ENCODE measurements at places on chromosomes 4 and X.

DNA sequence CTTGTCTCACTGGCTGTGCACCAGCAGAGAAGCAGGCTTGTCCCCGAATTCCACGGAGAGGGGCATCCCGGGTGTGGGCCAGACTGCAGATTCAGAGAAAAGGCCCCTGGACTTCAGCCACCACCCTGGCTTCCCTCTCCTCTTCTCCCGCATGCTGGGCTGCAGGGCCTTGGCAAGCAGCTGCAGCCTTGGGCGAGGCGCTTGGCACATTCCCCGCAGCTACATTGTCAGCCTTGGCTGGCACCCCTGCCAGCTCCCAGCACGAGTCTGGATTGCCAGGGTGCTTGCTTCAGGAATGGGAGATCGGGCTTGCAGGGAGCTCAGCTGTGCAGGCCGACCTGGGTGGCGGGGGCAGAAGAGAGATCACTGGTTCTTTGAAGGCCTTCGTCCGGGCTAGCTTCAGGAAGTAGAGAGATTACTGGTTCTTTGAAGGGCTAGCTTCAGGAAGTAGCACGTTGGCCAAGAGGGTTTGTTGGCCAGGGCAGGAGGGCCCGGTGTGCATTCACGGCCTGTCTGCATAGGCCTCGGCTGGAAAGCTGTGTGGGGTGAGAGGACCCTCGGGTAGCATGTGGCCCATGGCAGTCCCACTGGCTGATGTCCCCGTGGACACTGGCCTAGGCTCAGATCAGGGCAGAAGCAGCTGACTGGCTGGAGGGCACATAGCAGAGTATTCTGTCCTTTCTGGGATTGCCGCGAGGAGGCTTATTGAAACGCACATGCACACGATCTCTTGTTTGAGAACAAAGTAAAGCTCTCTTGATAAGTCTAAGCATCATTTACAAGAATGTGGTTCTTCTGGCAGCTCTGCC, 2.7 kb downstream of the ABCD1 start:
- DNase-seq, result no peak

GRCh38 chr4:142367418-142368180, 478.5 kb downstream of the INPP4B start:
- no peak for DNase-seq

- DNase-seq, result no peak
Measured at GRCh38 chr4:79227860-79228259, 98.0 kb downstream of the NAA11 start.

- peak; percentile 34 for DNase-seq
Measured at GRCh38 chr4:103046416-103047290, 27.1 kb upstream of the SLC9B1 start.

DNA sequence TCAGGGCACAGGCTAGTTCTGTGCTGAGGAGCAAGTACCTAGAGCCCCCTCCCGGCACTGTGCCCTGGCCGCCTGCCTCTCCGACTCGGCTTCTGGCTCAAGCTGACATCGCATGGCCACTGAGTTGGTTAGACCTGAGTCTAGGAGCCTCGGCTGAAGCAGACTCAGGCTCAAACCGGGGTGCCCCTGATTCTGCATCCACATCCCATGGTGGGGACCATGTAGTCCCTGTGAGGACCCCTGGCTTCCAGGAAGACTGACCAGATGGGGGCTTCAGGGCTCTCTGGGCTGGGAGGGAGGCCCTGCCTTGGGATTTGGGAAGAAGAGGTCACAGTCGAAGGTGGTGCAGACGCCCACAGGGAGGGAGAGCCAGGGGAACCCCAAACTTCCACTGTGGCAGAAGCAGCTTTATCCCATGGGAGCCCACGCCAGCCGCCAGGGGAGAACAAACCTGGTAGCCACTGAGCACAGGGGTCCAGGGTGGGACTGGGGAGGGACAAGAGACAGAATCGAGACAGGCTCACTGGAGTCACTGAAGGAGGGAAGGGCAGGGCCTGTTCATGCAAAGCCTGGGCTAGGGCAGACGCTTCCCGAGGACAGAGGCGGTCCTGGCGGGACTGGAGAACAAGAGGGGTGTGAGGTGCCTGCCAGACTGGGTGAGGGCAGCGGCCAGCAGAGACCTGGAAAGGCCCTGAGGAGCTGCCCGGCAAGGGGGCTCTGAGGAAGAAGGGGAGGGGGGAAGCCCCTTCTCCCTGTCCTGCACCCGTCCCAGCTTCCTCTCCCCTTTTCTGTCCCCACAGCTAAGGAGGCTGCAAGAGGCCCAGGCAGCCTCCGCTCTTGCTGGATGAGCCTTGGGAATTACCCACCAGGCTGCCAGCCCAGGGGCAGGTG, 1.1 kb downstream of the PDE6B start:
- DNase-seq, result no peak

DNA sequence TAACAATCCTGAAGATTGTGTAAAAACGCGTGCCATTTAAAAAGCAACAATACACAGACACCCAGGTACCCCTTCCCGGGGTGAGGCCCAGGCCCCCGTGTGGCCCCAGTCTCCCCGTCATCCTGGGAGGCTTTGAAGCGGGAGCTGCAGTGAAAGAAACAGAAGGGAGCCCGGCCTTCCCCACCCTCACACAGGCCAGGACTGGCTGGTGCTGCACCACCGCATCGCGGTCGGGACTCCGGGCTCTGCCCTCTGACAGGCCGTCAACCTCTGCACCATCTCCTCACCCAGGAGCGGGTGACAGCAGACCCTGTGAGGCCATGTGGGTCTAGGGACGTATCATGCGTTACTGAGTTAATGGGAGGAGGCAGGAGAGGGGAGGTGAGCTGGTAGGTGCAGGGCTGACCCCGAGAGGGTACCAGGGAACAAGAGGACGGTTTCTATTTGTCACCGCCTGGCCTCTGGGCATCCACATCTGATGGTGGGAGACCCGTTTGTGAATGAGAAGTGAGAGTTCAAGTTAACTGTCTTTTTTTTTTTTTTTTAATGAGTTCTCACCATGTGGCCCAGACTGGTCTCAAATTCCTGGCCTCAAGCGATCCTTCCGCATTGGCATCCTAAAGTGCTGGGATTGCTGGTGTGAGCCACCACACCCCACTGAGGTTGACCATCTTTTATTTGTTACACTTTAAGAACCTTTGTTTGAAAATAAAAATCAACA, 27.3 kb downstream of the PIGG start:
- no peak for DNase-seq

- no peak for DNase-seq
Measured at GRCh38 chr4:10697086-10697485, 12.5 kb upstream of the CLNK start.

GRCh38 chr4:27084685-27085361, 224.2 kb downstream of the STIM2 start:
- DNase-seq, result peak; percentile 52

GRCh38 chrX:147876849-147877646, 34.7 kb upstream of the FMR1 start:
- DNase-seq, result no peak

- no peak for DNase-seq
Measured at GRCh38 chr4:81314196-81314896, 99.3 kb upstream of the PRKG2 start.

- DNase-seq, result no peak
Measured at GRCh38 chrX:68462197-68462596, 28.9 kb upstream of the OPHN1 start.

DNA sequence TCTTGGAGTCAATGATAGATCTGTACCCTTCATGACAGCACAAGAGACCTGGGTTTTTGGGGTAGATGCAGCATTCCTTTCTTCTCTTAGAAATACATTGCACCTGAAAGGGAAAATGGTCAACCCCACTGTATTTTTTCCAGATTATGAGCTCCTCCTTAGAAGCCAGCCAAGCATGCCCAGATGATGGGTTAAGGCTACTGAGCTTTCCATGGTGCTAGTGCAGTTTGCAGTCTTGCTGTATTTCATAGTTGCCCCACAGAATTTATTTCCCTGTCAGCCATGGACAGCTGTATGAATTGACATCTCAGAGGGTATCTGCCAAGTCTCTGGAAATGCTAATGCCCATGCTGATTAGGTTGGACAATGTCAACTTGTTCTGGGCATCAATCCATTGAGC, 73.7 kb upstream of the H2AZ1 start:
- DNase-seq, result no peak

GRCh38 chr4:154602404-154603020, 9.9 kb downstream of the FGG start:
- no peak for DNase-seq

GRCh38 chrX:105646592-105647372, 175.6 kb upstream of the NRK start:
- no peak for DNase-seq

GRCh38 chr4:159390648-159391047, 287.8 kb downstream of the RAPGEF2 start:
- no peak for DNase-seq

GRCh38 chr4:73417973-73418372, 13.9 kb downstream of the ALB start:
- no peak for DNase-seq

DNA sequence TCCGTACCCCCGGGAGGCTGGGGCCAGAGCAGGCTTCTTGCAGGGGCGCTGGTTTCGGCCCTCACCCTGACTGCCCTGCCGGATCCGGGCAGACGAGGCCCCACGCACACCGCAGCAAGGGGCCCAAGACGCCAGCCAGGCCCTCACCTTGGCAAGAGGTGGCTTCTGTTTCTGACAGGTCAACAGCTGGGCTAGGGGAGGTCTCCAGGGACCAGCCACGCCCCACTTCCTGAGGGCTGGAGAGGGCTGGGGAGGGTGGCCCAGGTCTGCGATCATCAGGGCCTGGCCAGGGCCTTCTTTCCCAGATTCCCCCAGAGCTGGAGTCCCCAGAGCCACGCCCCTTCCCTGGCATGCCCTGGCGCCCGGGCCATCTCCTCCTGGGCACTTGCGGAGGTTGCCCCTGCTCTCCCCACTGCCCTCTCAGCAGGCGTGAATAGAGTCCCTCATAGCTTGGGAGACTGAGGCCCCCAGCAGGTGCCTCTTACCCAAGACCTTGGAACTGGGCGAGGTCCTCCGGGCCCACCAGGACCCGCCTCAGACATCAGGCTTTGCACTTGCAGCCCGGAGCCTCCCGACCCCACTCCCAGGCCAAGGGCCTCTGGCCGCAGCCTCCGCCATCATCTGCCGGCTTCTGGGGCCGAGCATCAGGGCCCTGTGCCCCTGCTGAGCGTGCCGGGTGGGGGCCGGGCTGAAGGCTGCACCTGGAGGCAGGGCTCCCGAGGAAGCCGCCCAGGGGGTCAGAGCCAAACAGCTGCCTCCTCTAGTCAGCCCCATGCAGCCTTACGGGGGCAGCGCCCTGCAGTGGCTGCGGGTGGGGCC, 6.3 kb upstream of the FGFR3 start:
- no peak for DNase-seq

DNA sequence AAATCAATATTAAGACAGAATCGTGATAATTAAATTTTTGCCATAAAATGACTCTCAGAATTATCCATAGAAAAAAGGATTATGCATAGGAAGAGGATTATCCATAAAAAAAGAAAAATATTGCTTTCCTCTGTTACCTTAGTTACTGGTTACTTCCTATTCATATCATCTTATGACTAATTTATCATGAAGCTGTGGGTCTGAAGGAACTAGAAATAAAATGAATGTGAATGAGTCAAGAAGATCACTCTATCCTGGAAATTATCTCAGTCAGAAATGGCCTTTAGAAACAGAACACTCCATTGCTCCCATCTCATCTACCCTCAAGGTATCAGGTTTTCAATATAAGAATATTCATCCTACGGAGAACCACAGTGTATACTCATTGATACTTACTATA, 19.4 kb downstream of the RPS6KA6 start:
- DNase-seq, result no peak

DNA sequence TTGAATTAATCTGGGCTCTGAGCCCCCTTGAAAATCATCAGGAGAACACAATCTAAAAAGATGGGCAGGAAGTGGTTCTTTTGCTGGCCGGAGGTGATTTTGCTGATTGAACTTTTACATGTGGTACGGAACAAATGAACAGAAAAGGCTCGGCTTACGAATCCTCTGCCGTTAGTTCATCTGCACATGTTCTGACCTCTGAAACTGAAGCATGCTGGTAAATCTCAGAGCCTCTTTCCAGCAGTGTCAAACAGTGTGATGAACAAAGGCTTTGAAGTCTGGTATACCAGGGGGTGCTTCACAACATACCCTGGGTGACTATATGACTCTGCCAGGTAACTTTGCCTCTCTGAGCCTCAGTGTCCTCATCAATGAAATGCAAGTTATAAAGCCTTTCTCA, 194.2 kb upstream of the C1QTNF7 start:
- DNase-seq, result no peak

DNA sequence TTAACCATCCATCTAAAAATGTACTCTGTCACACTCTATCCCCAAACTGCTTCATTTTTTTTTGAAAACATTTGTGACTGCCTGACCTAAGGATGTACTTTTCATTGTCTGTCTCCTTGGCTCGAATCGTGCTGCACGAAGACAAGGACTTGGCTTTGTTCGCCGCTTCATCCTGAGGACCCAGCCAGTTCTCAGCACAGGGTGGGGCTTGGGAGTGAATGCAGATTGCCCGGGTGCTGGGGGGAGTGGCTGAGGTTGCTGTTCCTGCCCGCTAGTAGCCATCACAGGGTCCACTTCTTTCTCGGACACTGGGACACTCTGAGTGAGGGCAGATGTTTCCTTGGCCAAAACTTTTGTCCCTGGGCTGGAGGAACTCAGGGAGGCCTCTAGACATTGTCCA, 70.1 kb upstream of the CLCN4 start:
- no peak for DNase-seq

DNA sequence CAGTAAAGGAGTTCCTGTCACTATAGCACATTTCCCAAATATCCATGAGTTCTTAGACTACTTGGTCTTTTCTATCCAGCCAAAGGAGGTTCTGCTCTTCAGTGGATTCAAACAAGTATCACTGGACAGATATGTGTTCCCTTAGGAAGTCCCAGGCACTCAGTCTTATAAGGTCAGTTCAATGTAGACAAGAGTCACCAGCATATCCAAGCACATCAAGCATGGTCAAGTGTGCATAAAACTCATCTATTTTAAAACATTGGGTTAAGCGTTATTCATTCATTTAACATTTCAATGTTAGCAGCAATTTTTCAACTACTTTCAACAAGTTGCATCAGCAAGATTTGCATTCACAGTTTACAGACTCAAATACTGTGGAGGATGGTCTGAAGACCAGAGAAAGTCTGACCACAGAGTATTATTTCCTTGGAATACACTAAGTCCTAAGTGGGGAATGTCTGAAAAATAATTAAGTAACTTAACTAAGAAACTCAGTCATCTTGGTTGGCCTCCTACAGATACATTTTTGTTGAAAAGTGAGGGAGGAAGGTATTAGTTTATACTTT, 630.5 kb upstream of the IGFBP7 start:
- no peak for DNase-seq

DNA sequence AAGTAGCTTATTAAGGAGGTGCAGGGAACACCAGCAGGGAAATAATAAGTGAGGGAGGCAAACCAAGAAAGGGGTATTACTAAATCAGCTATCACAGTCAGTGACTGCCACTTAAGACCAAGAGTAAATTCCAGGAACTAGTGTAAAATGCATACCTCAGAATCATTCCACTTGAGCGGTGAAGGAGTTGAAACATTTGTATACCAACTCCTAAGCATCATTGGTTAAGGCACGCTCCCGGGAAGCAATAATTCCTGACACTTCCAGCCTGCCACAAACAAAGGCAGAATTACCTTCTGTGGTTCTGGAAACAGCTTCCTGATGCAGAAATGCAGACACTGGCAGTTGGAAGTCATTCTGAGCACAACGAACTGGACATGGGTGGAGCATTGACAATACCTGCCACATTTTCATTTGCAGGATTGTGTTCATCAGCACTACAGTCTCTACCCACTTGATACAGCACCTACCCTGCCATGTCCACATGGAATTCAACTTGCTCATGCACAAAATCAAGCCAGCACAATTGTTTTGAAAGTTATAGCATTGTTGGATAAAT, 82.1 kb downstream of the PPP1R2C start:
- no peak for DNase-seq

- no peak for DNase-seq
Measured at GRCh38 chr4:118981171-118981838, 92.7 kb downstream of the SYNPO2 start.

Data from SK-N-SH (cell line).